CD4-positive, alpha-beta T cell treated with Interleukin-4 for 4 hours (primary cell): ENCODE measurements at places on chromosomes 4 and X.

DNA sequence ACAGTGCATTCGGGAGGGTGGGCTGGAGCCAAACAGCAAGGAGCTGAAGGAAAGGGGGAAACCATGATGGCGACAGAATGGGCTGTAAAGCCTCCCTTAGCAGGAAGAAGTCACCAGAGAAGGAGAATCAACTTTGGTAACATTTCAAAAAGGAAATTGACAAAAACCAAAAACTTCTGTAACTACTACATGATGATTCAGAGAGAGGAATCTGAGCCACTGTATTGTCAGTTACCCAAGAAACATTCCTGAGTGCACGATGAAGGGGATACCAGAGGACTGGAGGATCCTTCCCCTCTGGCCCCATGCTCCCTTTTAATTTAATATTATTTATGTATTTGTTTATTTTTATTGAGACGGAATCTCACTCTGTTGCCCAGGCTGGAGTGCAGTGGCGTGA is 26.3 kb downstream of the PDHA1 start:
- no peak for DNase-seq

DNA sequence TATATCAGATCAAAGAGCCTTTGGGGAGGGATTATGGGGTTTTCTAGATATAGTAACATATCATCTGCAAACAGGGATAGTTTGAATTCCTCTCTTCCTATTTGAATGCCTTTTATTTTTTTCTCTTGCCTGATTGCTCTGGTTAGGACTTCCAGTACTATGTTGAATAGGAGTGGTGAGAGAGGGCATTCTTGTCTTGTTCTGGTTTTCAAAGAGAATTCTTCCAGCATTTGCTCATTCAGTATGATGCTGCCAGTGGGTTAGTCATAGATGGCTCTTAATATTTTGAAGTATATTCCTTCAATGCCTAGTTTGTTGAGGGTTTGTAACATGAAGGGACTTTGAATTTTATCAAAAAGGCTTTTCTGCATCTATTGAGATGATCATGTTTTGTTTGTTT is 25.6 kb upstream of the ABCB7 start:
- DNase-seq: no peak

GRCh38 chrX:44742480-44743155 is 101.2 kb upstream of the DUSP21 start:
- no peak for DNase-seq

GRCh38 chr4:30716158-30716557 is 4.0 kb upstream of the PCDH7 start:
- no peak for DNase-seq

- DNase-seq: no peak
These were observed 593 bp downstream of the SH3RF1 start for GRCh38 chr4:169269916-169270809.
